ENCODE measurements at places on chromosomes 7 and 10.

DNA sequence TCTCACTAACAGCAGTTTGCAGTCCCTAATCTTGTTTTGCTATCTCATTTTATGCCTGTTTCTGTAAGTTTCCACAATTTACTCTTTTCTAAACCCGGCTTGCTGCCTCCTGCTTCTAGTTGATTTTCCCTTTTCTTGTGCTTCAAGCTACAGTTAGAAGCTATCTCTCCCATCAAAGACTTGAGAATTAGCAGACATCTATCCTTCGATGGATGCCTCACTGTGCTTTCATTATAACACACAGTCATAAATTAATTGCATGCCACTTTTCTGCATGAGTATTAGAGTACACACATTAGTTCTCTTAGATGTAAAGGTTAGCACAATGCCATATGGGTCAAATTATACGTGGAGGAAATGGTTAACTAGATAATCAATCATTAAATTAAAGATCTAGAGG lies 48.7 kb downstream of the SEMA3A start:
- DNase-seq, result no peak

- DNase-seq, result no peak
Measured at GRCh38 chr10:58436071-58436470, 50.9 kb downstream of the TFAM start.

DNA sequence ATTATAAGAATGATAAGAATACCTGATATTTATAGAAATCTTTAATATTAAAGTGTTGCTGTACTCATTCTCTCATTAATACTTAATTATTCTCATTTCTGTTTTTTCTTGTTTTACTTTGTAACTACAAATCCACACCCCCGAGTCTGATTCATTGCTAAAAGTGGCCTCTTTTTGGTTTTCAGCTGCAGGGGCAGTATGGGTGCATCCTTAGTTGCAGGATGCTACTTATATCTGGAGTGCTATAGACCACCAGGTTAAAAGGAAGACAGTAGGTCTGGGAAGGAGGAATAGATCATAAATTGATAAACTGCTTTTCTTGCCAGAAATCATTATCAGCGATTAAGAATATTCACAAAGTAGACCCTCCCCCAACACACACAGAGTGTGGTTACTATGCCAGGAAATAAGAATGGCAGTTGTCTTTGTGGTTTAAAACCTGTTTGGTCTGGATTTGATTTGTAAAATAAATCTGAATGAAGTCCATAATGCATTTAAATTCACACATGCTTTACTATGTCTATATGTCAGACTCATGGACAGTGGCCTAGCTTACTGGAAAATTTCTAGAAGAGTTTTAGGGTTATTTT lies 96.5 kb downstream of the NRF1 start:
- no peak for DNase-seq

DNA sequence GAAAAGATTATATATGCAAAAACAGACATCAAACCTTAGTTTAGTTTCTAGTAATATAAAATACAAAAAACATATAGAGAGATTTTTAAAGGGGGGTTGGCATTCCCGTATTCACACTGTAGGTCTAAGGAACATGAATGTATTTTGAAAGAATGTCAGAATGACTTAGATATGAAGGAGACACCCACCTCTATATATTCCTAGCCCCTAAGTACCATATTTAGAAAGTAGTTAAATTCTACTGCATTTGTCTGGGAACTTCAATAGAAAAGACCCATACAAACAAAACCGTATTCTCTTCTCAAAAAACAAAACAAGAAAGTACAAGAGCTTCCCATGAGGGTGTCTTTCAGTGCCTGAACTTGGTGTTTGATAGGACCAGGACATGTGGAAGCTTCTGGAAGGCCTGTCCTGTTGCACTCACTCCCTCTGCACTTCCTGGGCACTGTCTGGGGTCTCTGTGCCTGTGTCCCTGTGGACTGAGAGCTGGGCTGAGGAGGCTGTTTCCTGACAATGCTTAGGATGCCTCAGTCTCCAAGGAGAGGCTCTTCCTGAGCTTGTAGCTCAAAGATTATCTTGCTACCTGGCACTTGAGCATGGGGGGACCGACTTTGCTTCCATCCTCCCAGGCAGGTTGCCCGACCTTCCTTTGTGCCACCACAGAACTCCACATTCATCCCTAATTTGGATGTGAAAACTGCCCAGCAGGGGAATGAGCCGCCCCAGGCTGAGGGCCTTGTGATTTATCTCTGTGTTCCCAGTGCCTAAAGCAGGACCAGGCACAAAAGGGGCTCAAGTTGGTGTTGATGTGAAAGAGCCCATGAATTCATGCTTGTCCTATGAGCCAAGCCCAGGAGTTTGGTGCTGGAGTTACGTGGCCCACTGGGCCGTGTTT lies 44.4 kb upstream of the KLF6 start:
- no peak for DNase-seq

GRCh38 chr7:42167206-42167605 lies 69.8 kb downstream of the GLI3 start:
- no peak for DNase-seq

GRCh38 chr10:35613597-35614226 lies 8.6 kb downstream of the GJD4 start:
- DNase-seq, result no peak

- no peak for DNase-seq
Measured at GRCh38 chr10:36057731-36058130, 415.6 kb upstream of the FZD8 start.

Data from mucosa of descending colon (tissue), 3 donors.